ENCODE measurements at places on chromosomes 16 and 17.

DNA sequence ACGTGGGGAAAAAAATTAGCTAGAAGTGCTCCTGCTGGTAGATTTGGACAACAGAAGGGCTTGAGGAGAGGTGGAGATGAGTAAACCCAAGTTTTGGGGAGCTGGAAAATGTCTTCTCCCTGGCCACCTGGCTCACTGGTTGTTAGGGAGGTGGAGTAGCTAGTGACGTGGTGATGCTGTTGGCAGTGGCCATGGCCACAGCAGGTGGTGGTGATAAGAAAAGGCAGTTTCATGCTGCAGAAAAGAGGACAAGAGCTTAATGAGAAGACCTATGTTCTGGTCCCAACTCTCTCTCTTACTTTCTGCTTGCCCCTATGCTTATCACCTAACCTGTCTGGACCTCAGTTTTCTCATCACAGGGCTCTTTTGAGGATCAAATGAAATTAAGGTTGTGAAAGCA, 223.5 kb upstream of the N4BP1 start:
- no peak for DNase-seq

GRCh38 chr16:68097895-68098294, 12.7 kb downstream of the NFATC3 start:
- DNase-seq = no peak

- no peak for DNase-seq
Measured at GRCh38 chr17:65670667-65671371, 109.4 kb upstream of the AXIN2 start.

- no peak for DNase-seq
Measured at GRCh38 chr17:5331506-5331905, 49.4 kb downstream of the RABEP1 start.

DNA sequence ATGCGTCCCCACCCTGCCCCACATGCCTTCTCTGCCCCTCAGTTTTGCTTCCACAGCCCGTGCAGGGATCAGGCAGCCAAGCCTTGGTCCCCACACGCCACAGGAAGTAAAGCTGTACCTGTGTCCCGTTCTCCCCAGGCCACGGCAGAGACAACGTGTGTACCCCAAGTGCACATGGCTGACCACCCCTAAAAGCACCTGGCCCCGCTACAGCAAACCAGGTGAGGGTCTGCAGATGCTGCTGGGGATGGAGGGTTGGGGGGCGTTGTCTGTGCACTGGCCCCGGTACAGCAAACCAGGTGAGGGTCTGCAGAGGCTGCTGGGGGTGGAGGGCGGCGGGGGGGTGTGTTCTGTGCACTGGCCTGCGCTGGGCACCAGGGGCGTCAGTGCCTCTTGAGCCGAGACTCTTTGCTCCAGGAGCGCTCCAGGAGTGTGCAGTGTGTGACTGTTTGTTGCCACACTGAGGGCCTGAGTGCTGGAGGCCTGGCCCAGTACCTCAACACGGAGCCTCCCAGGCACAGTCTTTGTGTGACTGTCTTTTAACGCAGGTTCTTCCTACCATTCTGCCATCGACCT, 18.8 kb downstream of the TCF25 start:
- DNase-seq = no peak

DNA sequence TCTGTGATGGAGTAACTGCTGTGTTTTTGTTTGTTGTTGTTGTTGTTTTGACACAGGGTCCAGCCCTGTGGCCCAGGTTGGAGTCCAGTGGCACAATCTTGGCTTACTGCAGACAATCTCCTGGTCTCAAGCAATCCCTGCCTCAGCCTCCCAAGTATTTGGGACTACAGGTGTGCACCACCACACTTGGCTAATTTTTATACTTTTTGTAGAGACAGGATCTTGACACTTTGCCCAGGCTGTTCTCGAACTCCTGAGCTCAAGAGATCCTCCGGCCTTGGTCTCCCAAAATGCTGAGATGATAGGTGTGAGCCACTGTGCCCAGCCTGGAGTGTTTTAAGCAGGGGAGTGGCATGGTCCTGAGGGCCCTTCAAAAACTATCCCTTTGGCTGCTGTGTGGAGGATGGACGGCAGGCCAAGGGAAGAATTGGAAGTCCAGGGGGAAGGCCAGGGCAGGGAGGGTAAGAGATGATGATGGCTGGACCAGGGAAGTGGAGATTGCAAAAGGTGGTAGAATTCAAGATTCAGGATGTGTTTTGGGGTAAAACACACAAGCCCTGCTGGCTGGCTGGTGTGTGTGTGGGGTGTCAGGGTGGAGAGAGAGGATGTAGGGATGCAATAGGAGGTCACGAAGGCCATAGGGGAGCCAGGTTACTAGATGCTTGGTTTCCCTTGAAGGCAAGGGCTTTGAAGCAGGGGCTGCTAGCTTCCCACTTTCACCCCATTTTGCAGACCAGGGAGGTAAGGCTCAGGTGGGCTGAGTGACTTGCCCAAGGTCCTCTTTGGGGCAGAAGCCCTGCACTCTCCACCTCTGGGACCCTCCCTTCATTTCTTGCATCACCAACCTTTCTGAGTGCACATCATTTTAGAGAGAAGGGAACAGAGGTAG, 18.8 kb upstream of the PLLP start:
- no peak for DNase-seq

GRCh38 chr16:7236824-7237410, 95.7 kb upstream of the RBFOX1 start:
- DNase-seq = no peak

DNA sequence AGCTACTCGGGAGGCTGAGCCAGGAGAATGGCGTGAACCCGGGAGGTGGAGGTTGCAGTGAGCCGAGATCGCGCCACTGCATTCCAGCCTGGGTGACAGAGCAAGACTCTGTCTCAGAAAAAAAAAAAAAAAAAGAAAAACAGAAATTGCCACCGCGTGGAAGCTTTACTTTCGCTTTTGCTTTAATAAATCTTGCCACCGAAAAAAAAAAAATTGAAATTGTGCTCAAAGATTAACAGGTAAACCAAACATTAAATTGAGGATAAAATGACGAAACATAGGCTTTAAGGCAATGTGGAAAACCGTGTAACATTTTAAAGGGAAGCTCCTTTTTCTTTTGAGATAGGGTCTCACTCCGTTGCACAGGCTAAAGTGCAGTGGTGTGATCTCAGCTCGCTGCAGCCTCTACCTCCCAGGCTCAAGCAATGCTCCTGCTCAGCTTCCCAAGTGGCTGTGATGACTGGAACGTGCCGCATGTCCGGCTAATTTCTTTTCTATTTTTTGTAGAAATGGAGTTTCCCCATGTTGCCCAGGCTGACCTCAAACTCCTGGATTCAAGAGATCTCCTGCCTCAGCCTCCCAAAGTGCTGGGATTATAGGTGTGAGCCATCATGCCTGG, 40.1 kb downstream of the ZNF276 start:
- no peak for DNase-seq

Measured in stimulated activated naive CD8-positive, alpha-beta T cell treated with anti-CD3 and anti-CD28 coated beads, Interleukin-15, amount 100 ng/mL, for 72 hours (primary cell).